ENCODE measurements at places on chromosomes 7 and 10.

DNA sequence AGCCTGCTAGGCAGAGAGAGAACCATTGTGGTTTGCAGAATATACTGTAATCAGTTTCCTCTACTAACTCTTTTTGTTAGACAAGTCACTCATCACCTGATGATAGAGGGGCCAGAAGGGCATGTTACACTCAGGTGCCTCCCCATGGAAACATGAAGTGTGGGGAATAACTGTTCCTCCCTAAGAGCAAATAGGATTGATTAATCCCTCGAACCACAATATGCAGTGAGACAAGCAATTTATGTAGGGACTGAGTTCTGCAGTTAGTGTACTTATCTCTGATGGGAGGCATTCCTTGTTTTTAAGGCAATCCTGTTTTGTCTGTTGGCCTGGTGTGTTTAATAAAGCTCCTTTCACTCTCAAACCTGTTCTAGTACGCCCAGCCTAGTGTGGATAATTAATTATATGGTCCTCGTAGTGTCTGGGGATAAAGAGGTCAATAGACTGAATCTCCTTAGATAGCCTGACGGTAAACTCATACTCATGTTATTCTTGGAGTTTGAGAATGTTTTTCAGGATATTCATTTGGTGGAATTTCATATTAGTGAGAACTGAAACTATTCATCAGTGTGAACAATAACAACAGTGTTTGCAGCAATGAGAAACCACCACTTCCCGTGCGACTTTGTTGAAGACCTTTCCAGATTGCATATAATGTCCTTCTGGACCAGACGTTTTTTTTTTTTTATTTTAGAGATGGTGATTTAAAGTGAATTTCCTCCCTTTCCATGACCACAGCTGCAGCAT, 344.8 kb upstream of the FZD8 start:
- DNase-seq: no peak

GRCh38 chr10:124990671-124991625, 49.0 kb downstream of the ZRANB1 start:
- no peak for DNase-seq

DNA sequence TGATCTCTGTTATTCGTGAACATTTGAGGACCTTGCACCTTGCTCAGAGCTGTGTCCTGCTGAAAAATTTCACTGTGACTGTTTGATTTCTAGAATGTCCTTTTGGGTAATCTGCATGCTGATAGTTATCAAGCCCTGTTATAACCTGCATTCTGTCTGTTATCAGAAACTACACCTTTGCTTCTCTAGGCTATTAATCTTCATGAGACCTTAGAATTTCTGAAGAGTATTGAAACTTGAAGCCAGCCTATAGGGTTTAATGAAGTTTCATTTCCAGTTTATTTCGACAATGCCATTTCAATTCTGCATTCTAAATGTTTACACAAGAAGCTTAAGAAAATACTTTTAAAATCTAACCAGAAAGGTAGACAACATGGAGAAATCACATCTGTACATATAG, 856.2 kb downstream of the SORCS1 start:
- DNase-seq: no peak

DNA sequence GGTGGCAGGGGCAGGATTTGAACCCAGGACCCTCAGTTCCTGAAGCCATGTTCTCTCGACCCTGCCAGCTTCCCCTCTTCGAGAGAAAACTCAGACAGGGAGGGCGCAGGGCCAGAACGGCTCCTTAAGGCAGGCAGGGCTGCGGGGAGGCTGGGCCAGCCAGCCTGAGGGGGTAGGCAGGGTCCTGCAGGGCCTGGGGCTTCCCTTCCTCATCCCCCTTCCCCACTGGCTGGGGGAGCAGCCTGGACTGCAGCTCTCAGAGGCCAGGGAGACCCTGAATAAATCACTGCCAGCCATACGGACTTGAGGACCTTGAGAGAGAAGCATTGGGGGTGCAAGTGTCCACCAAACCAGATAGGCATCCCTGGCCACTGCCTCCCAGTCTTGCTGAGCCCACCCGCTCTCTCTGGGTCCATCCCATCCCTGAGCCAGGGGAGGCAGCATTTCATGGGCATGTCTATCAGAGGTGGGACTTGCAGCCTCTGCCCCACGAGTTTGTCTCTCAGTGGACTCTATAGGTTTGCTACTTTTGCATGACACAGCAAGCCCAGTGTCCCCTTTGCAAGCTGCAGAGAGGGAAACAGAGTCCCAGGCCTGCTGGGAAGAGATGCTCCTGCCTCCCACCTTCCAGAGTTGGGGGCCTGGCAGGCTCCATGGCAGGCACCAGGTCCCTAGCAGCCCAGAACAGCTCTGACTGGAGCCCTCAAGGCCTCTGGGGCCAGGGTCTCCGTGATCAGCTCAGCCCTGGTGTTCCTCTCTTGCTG, 70.9 kb downstream of the MYL10 start:
- DNase-seq: no peak

GRCh38 chr7:137619181-137619580, 227.6 kb downstream of the DGKI start:
- DNase-seq: no peak

DNA sequence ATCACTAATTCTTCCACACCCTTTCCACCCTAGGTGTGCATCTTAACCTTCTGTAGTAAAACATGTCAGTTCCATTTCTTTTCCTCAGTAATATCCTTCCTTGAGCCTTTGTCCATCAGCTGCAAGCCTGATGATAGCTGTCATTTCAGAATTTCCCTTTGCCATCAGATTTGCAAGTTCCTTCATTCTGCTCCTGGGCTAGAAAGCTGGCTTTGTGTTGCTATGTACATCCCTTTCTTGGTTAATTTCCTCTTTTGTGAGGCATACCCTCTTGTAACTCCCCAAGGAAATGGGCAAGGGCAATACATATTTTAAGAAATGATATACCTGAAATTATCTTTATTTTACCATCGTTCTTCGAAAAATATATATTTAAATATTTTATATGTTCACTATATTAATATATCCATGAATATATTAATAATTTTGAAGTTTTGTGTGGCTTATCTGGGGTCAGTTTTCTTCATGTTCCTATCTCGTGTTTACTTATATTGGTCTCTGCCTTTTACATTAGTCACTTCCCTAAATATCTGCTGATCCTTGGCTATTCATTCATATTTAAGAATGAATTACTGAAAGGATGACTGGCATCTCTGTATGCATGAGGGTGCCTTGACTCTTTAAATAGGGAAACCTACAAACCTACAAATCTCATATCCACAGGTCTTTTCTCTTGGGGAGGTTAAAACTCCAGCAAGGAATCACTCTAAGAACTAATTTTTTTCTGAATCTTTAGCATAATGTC, 143.8 kb downstream of the ZNF22 start:
- DNase-seq: no peak

- no peak for DNase-seq
These were observed 110.4 kb downstream of the AHR start for GRCh38 chr7:17408904-17409290.

- no peak for DNase-seq
These were observed 35.6 kb downstream of the YKT6 start for GRCh38 chr7:44236333-44236728.

- no peak for DNase-seq
These were observed 186.1 kb downstream of the TRIL start for GRCh38 chr7:28771906-28772622.

DNA sequence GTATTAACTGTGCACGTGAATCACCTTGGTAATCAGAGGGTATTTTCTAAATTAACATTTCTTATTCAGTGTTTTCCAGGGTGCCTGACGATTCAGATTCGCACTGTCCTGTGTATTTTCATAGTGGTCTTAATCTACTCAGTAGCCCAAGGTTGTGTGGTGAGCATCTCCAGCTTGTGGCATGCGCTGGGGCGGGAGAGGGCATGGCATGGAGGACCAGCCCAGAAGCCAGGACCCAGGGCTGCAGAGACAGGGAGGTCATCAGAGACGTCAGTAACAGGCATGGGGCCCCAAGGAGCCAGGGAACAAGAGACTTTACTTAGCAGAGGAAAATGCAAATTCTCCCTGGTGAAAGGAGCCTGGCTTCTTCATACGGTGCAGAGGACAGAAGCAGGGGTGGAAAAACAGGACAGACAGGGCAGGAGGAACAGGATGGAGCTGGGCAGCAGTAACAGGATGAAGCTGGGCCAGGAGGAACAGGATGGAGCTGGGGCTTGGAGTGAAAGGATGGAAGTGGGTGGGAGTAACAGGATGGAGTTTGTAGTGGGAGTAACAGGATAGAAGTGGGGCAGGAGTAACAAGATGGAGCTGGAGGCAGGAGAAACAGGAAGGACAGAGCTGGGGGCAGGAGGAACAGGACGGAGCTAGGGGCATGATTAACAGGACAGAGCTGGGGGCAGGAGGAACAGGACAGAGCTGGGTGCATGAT, 110.9 kb downstream of the ADCY1 start:
- DNase-seq: no peak

GRCh38 chr10:87771871-87772500, 46.0 kb downstream of the ATAD1 start:
- no peak for DNase-seq

DNA sequence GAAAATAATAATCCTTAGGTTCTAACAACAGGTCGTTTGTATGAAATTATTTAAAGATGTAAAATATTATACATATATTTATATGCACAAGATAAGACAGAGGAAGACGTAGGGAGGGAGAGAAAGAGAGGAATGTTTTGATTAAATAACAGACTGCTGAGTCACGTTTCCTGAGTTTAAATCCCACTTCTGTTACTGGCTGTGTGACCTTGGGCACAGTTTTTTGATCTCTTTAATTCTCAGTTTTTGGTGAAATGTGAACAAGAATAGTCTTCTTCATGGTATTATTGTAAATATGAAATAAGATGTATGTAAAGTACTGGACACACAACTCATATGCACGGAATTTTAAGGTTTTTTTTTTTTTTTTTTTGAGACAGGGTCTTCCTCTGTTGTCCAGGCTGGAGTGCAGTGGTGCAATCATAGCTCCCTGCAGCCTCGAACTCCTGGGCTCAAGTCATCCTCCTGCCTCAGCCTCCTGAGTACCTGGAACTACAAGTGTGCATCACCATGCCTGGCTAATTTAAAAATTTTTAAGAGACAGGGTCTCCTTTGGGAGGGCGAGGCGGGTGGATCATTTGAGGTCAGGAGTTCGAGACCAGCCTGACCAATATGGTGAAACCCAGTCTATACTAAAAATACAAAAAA, 42.6 kb downstream of the BAMBI start:
- no peak for DNase-seq

DNA sequence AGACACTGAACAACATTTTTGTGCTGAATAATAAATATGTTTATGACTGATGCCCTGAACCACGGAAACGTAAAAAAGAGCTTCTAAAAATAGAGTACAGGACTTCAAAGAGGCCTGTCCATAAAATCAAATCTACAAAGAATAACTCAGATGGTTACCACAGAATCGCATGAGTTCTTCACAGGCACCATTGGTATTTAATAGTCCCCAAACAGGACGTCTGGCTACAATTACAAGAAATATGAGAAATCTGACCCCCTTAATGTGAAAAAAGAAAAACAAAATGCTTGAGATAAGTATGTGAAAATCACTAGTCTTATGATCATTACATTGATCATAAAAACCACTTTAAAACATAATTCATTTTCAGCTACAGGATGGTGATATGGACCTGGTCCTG, 20.8 kb downstream of the CYTH3 start:
- DNase-seq: no peak

GRCh38 chr7:94431176-94431575, 36.5 kb downstream of the COL1A2 start:
- no peak for DNase-seq

DNA sequence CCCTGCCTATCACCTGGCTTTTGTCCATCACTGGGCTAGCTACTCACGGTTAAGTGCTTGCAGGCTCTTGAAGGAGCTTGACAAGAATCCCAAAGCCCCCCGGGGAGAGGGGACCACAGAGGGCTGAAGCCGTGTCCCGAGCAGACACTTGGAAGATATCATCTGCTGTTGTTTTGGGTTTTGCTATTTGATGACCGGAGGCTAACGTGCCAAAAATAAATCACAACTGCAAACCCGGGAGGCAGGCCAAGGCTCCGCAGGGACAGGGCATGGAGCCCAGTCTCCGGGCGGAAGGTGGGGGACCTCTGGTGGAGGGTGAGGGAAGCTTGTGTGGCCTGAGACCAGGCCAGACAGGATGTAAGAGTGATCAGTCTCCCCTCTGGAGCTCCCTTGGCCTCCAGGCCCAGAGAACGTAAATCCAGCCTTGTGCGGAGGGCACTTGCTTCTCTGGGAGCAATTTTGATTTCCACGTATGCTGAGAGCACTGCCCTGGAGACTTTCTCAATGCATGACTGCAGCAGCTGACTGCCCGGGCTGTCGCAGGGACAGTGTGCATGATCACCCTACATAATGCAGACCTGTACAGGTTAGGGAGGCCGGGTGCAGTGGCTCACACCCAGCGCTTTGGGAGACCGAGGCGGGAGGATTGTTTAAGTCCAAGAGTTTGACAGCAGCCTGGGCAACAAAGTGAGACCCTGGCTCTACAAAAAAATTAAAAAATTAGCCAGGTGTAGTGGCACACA, at the start of gene PHKG1:
TSS of gene PHKG1 (minus strand) at position 164 of the 743 bp plus-strand sequence. CDS start 4,011 bp downstream, outside the sequence.
- no peak for DNase-seq

DNA sequence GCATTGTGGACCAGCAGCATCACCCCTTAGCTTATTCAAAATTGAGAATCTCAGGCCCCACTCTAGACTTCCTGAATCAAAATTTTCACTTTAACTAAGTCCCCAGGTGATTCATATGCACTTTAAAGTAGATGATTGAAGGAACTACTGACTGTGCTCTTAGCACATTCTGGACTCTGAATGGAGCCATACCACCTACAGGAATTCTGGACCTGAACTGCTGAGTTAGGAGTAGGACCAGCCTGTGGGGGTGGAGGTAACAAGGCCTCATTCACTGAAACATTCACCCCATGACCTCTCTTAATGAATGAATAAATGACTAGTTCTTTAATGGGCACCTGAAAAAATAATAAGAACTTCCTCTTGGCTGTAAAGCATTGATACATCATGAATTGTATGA, 7.3 kb downstream of the PDK4 start:
- DNase-seq: no peak

DNA sequence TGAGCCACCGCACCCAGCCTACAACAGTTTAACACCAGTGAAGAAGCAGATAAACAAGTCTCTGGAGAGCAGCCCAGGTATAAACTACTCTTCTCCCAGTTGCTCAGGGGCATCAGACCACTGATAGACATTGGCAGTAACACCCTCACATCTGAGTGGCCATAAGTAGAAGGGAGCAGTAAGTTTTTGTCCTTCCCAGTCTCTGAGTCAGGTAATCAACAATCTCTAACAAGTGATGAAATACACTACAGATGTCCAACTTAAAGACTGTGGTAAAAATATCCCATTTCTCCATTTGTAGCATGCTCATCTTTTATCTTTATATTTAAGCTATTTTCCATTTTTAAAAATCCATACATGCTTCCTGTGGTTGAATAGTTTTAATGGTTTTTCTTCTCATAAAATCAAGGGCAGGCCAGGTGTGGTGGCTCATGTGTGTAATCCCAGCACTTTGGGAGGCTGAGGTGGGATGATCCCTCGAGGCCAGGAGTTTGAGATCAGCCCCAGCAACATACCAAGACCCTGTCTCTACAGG, 78.6 kb downstream of the GSAP start:
- no peak for DNase-seq

DNA sequence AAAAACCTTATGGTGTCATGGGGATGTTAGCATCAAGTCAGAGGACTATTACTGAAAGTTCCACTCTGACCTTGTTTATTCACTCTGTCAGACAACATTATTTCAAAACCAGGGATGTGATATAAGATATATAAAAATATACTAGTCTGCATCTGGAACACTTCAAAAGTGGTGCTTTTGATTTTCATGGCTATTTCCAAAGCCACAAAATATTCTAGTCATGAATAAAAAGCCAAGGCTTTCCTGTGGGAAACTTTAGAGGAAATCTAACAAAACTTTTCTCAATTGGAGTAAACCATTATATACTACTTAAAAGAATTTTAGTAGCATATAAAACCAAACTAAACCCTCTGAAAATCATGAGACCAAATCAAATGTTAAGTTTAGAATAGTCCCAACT, 205.2 kb downstream of the TMEM26 start:
- no peak for DNase-seq
